ENCODE measurements at places on chromosomes 6 and 20.

- DNase-seq, result no peak
These were observed 228.8 kb downstream of the EPM2A start for GRCh38 chr6:145506565-145506964.

DNA sequence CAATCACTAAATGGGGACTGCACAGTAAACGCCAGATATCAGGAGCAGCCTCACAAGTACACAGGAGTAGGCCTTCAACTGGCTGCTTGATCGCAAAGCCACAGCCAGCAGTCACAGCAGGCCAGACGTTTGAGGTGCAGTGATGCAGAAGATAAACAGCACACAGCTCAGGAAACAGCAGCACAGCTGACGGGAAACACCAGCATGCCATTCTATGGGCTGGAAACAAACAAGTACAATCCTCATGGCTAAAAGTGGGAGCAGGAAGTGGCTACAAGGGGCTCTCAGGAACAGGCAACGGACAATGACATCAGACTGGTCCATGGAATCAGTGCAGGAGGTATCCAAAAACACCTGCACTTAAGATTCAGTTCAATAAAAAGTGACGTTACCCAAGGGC, 111.0 kb downstream of the DTNBP1 start:
- no peak for DNase-seq

GRCh38 chr6:62640749-62641148, 354.7 kb upstream of the KHDRBS2 start:
- DNase-seq, result no peak

DNA sequence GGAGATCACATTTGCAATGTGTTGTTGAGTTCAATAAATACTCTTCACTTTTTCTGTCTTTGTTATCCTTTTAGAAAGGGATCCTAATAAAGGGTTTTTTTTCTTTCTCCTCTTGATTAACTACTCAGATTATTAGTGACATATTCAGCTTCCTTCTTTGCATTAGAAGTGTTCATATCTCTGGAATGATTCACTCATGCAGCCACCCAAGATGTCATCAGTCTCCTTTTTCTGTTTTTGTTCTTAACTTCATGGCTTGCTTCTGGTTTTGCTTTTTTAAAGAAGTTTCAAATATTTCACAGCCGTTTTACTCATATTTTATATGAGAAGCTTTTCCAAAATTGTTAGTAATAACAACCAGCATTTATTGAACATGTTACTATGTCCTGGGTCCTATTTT, 187.6 kb downstream of the TMEM242 start:
- DNase-seq, result no peak

Measured in foreskin melanocyte (primary cell).